ENCODE measurements at places on chromosomes 11 and 22. TPM values are rescaled to one million over a fixed set of nuclear protein-coding genes. Genes with fewer than 3 reads are reported as not detected.

Gene KCNC1
- total RNA-seq, result 9.9 TPM

Gene SLC22A12
- not detected for total RNA-seq

GRCh38 chr11:69211920-69212797 is 56.4 kb downstream of the SMIM38 start:
- H3K36me3 ChIP-seq, result no peaks in the 10 kb centered on the region
- H3K4me1 ChIP-seq, result no peaks in the 10 kb centered on the region
- no peak overlapping the region for H3K27ac ChIP-seq
- DNase-seq, result no peak
- H3K27me3 ChIP-seq, result no peaks in the 10 kb centered on the region

GRCh38 chr11:73398132-73398526 is 21.9 kb downstream of the RELT start:
- no peaks in the 10 kb centered on the region for H3K36me3 ChIP-seq
- H3K4me3 ChIP-seq, result no peak overlapping the region
- no peak overlapping the region for H3K27ac ChIP-seq
- DNase-seq, result no peak
- H3K4me1 ChIP-seq, result no peaks in the 10 kb centered on the region

DNA sequence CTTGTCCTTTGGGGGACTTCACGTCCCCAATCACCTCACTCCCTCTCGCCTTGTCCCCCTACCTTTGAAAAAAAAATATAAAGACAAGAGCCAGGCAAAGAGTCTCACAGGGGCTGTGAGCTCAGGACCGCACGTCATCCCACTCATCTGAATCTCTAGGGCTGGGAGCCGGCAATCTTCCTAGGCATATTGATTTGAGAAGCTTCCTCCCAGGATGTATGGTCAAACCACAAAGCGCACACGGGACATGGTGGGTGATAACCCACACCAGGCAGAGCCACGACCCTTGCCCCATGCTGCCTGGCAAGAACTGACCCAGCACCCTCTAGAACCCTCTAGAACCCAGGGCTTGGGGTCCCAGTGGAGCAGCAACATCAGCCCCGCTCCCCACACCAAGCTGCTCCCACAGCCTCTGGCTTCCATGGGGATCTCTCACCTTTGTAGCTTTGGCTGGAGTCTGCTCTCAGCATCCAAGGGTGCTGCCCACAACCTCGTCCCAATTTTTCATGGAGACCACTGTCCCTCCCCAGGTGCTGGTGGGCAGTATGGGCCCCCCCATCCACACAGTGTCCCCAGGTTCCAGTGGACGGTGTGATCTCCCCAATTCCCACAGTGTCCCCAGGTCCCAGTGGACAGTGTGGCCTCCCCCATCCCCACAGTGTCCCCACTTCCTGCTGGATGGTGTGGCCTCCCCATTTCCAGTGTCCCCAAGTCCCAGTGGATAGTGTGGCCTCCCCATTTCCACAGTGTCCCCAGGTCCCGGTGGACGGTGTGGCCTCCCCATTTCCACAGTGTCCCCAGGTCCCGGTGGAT is 85.2 kb upstream of the FGF3 start:
- no peaks in the 10 kb centered on the region for H3K36me3 ChIP-seq
- no peak for DNase-seq
- no peak overlapping the region for H3K27ac ChIP-seq
- peaks cover 30% of the 10 kb centered on the region for H3K4me1 ChIP-seq
- no peaks in the 10 kb centered on the region for H3K27me3 ChIP-seq

DNA sequence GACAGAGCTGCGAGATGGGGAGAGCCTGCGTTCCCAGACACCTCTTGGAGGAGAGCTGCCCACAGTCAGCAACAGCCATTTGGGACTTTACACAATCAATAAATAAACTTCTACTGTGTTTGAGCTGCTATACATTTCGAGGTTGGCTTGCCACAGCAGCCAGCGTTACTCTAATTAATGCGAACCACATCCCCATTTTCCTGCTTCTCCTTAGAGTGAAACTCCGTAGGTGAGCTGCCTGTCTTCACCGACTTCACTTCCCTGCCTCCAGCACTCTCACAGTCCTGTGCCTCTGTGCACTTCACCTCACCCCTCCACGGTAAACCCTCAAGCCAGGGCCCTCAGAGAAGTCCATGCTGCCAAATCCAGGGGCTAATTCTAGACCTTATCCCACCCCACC is 5.9 kb upstream of the SLC22A12 start:
- H3K27ac ChIP-seq, result no peak overlapping the region
- H3K36me3 ChIP-seq, result no peaks in the 10 kb centered on the region
- no peaks in the 10 kb centered on the region for H3K27me3 ChIP-seq
- H3K4me3 ChIP-seq, result no peak overlapping the region

All from Peyer's patch (tissue), 4 donors.